Osteocyte (in vitro differentiated cells): ENCODE measurements at places on chromosomes 11 and 22. TPM values are rescaled to one million over a fixed set of nuclear protein-coding genes. Genes with fewer than 3 reads are reported as not detected.
A peak's percentile ranks its signal among the peaks of the same experiment; 100 is the strongest.

- DNase-seq = no peak
Measured at GRCh38 chr11:17542249-17542648, 2.0 kb downstream of the USH1C start.

DNA sequence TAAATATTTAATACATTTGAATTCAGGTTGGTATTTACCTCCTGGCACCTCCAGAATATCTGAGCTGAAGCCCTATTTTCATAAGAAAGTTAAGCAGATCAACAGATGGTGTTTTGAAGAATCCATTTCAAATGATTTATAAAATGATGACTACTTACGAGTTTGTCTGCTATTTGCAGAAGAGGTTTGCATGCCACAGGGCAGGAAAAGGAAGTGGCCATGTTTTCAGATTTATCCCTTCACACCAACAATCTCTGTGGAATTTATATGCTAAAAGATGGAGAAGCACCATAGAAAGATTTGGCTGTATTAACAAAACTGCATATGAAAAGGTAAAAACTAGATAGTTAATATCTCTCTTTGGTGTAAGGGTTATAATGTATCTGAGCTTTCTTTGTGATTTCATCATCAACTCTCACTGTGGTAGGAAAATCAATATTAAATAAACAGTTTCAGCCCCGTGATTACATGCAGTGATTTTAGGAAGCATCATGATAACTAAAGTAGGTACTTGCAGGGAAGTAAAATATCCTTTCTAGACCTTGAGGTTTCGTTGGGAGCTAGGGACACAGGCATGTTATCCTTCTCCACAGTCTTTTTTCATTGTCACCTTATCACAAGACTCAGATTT, 2.6 kb downstream of the BMAL1 start:
- DNase-seq = no peak

DNA sequence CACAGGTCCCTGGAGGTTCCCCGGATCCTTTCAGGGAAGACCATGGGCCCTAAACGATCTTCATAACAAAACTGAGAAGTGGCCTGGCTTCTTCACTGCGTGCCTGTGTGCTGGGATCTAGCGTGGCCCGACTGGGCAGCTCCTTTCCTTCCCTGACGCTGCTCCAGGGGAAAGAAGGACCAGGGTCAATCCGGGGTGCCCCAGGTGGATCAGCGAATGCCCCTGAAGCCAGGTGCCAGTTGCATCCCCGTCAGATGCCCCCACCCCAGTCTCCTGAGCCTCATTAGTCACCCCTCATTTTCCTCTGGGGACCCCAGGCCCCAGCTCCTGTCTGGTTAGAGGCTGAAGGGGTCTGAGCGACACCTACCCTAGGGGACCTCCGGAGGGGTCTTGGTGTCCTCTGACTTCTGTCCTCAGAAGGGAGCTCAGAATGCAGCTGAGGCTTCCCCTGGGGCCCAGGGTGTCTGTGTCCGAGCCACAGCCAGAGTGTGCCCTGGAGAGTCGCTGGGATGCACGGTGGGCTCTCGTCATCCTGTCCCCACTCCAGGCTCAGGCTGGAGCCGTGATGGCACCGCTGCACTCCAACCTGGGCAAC, 18.7 kb upstream of the MUC6 start:
- DNase-seq = no peak

DNA sequence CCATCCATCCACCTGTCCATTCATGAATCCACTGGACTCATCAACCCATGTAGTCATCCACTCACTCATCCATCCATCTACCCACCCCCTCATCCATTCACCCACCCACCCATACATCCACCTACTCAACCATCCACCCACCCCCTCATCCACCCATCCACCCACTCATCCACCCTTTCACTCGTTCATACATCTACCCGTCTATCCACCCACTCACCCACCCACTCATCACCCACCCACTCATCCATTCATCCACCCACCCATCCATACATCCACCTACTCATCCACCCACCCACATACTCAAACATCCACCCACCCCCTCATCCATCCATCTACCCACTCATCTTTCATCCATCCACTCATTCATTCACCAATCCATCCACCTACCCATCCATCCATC, 37.7 kb downstream of the RTL6 start:
- DNase-seq = peak; percentile 5

Gene GGTLC2
- total RNA-seq = not detected in 2 replicates
